ENCODE measurements at places on chromosomes 3 and 15.

DNA sequence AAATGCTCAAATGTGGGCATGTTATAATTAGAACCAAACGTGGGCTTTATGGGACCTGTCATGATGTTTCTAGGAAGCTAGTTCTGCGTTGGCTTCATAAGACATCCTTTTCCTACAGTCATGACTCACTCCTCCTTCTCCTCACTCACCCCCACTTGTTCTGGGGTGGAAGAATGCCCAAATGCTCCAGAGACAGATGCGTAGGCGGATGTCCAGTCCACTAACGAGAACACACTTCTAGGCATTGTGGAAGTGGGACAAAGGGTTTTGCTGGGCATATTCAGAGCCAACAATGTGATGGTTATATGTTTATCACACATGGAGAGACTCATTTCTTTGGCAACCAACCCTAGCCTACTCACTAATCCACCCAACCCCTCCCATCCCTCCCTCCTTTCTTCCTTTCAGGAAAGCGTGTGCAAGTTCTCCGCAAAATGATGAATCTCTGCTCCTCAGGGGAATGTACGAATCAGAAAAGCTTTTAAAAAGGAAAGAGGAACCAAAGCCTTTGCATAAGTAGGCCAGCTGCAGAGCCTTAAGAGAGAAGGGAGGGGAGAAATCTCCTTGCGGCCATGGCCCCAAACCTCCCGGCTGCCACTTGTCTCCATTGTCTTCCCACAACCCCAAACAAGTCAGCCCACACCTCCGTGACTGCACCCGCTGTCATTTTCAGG lies 123.0 kb upstream of the SPRED1 start:
- DNase-seq, result peak; percentile 85

GRCh38 chr3:30203301-30203700 lies 403.1 kb upstream of the TGFBR2 start:
- DNase-seq, result peak; percentile 31

DNA sequence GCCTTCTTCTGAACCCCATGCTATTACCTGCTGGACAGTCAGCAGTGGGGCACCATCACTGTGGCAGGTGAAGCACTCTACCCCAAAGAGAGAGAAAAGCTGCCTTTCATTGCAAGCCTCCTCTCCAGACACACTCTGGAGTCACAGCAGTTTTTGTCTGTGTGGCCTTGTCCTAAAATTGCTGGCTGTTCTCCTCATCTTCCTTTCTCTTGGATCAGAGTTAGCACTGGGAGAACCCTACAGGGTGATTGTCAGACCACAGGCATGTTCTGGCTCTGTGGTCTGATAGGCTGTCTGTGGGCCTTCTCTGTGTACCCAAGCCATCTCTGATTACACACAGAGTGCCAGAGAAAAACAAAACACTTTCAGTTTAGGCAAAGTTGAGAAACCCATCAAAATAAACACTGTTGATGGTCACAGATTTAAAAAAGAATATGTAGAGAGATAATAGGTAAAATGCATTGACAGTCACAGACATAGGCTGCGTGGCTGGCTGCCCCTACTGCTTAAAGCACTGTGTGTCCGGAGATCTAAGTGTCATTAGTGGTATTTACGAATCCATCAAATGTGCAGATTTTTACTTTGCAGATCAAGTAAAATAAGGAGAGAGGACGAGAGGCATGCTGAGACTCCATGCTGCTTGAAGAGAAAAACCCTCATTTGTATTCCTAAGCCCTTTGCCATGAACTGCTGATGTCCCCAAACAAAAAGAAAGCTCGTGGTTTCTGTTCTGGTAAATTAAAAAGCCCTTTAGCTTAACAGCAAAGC lies 689.9 kb downstream of the TUSC7 start:
- no peak for DNase-seq

- DNase-seq, result no peak
Observed at GRCh38 chr3:119205209-119205608, 31.8 kb downstream of the UPK1B start.

GRCh38 chr3:124441766-124442165 lies 288.5 kb upstream of the UMPS start:
- DNase-seq, result no peak

- DNase-seq, result no peak
Observed at GRCh38 chr3:197800379-197800778, 9.3 kb downstream of the LRCH3 start.

- DNase-seq, result no peak
Observed at GRCh38 chr3:88343264-88343663, 193.5 kb downstream of the C3orf38 start.
